ENCODE measurements at places on chromosomes 11 and 22.

DNA sequence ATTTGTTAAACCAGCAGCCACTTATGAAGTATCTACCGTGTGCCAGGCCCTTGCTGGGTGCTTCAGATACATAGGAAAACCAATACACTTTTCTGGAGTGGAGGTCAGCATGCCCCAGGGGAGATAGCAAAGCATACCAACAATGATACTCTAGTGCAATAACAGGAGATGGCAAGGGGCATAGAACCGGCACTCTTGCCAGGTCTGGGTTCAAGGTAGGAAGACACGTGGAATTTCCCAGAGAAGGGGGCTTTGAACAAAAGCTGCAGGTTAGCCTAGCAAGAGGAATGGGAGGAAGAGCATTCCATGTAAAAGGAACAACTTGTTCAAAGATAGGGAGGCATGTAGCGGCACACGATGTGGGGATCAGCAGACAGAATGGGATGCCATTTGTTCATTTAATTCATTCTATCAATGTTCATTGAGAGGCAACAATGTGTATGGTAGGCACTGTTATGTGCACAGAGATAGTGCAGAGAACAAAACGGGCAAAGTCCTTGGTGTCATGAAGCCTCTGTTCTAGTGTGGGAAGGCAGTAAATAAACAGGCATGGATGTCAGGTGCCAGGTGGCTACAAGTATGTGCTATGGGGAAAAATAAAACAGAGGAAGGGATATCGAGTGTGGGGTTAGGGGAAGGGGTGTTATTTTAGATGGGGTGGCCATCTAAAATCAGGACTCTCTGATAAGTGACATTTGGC, 162.6 kb upstream of the E2F8 start:
- DNase-seq, result no peak

DNA sequence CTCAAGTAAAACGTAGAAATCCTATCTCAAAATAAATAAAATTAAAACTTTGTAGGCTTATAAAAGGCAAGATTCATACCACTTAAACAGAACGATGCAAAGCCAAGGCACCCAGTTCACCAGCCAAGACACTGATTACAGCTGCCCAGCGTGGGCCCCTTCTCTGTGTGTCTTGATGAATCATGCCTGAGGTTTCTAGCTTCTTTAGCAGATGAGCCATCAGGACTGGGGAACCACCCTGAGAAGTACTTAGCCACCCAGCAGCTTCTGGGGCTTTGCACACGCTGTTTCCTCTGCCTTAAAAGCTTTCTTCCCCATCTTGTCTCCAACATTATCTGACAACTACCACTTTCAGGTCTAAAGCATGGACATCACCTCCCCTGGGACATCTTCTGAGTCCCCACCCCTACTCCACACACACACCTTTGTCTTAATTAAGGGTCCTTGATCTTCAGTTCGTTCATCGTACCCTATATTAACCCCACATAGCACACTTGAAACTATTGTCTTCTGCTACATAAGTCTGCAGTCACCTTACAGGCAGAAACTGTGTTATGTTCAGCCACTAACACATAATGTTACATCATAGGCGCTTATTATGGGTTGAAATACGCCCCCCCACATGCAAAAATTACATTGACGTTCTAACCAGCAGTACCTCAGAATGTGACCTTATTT, 8.7 kb upstream of the LAYN start:
- DNase-seq, result no peak

DNA sequence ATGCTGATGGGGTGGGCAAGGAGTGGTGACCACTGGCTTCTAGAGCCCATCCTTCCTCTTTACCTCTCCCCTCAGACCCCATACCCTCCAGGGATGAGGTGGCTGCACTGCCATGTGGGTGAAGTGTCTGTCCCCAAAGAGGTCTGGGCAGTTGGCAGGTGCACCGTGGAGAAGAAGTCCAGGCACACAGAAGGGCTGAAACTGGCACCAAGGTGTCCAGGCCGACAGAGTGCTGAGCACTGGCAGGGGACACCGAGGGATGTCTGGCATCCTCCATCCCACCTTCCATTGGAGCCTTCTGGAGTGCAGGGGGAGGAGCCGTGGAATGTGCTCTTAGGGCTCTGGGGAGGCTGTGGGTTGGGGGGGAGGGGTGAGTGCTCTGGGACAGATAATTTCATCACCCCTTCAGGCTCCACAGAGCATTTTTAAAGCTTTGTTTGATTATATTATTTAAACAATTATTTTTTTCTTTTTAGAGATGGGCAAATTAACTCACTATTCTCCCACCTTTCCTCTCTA, 37.9 kb downstream of the PKNOX2 start:
- no peak for DNase-seq

DNA sequence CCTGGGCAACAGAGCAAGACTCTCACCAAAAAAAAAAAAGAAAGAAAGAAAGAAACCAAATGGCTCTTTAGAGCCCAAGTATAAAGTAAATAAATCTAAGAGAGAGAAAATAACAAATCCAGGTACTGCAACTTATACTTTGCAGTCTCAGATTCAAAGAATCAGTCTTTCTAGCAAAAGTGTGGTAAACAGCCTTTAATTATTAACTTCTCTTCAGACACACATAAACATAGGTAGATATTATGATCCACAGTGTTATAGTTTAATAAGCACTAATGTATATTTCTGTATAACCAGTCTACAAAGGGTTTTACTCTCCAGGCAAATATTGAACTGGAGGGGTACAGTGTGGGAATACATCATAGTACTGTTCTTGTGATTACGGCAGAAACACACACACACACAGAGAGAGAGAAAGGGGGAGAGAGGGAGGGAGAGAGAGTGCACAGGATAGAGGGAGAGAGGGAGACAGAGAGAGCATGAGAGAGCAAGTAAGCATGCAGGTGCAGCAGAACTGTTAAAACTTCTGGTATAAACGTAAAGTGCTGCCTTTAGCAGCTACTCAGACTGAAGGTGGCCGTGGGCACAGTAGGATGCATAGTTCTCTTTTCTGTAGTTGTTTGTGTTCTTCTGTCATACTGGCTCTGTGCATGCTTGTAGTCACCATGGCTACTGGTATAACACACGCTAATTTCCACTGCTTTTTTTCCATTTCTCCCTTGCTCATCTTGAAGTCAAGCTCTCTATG, 32.3 kb downstream of the MTMR2 start:
- no peak for DNase-seq

GRCh38 chr22:35479985-35480550, 60.6 kb upstream of the RASD2 start:
- DNase-seq, result no peak

DNA sequence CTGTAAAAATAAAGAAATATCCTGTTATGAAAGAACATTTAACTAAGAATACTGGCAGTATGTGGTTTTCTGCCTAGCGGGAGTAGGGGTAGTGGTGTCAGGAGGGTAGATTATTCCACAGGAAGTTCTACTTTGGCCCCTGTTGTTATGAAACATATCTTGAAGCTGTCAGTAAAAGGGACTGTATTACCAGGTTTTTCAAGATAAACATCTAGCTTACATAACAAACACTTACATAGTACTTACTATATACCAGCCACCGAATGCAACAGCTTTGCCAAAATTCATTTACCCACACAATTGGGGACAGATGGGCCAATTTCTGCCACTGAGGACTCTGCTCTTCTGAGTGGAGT, 3.7 kb downstream of the TMEM123 start:
- no peak for DNase-seq

GRCh38 chr11:64593156-64594105, 2.4 kb downstream of the SLC22A12 start:
- no peak for DNase-seq

Measured in NT2/D1 (cell line).